ENCODE measurements at places on chromosomes 16 and 17.

DNA sequence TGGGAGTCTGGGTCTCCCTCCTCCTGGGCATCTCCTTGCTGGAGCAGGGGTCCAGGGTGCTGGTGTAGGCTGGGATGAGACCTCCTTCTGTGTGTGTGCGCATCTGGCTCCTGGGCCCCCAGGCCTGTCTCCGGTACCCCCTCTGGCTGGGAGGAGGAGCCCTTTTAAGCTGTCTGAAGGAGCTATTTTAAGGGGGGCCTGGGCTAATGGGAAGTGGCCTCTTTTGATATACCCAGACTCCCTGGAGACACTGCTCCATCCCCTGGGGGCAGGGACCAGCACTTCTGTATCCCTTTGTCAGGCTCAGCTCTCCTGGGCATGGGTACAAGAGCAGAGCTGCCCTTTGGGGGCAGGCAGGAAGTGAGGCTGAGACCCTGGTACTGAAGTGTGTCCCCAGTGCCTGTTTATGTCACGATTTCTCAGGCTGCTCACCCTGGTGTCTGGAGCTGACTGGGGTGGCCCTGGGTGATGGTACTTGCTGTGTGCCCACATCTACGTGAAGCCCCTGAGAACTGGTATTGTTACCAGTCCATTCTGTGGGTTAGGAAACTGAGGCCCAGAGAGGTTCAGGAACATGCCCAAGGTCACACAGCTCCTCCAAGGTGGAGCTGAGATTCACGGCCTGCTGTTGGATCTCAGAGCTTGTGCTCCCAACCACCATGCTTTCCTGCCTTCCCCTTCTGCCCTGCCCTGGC is 6.5 kb downstream of the ADCY7 start:
- no peak for DNase-seq

DNA sequence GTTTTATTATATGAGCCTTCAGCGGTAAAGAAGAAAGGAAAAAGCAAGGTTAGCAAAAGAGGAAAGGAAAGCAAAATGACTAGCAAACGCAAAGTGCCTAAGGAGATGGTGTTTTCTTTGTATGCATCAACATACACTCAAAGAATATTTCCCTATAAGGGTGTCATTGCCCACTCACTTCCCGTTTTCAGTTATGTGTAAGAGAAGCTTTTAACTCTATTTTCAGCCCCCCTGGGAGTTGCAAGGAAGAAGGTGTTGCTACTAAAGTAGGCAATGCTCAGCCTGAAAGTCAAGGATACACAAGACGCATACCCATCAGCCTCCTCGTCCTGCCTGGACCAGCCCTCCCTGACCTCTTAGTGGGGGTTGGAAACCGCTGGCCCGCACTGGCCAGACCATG is 267.7 kb upstream of the ZFHX3 start:
- DNase-seq = no peak

GRCh38 chr17:59443106-59443505 is 111.7 kb downstream of the YPEL2 start:
- DNase-seq = no peak

GRCh38 chr17:48123111-48123510 is 15.5 kb downstream of the SNX11 start:
- no peak for DNase-seq

DNA sequence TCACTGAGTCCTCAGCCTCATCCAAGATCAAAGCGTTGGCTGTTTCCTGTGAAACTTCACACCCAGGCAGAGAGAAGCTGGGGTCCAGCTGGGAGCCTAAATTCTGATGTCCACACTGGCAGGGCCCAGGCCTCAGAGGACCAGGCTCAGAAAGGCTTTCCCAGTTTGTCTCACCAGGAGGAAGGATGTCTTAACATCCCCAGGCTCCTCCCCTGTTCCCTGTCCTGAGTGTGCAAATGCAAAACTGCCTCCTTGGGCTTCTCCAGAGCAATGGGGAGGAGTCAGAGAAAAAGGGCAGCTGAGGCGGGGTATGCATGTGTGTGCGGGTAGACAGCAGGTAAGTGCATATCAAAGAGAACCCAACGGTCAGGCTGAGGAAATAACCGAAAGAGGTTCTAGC is 45.7 kb downstream of the CUEDC1 start:
- no peak for DNase-seq

DNA sequence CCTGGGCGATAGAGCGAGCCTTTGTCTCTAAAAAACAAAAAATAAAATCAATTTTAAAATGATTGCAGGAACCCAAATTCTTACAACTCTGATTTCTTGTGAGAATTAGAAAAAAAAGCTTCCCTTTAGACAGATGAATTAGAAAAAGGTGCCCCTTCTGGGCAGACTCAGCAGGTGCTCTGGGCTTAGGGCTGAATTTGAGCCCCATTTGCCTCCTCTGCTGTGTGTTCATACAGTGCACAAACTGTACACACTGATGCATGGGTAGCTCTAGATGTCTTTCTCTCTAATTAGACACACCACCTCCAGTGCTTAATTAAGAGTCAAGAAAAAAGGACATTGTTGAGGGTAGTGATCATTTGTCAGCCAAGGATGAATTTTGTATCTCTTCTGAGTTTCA is 38.5 kb upstream of the NOL11 start:
- DNase-seq = no peak

DNA sequence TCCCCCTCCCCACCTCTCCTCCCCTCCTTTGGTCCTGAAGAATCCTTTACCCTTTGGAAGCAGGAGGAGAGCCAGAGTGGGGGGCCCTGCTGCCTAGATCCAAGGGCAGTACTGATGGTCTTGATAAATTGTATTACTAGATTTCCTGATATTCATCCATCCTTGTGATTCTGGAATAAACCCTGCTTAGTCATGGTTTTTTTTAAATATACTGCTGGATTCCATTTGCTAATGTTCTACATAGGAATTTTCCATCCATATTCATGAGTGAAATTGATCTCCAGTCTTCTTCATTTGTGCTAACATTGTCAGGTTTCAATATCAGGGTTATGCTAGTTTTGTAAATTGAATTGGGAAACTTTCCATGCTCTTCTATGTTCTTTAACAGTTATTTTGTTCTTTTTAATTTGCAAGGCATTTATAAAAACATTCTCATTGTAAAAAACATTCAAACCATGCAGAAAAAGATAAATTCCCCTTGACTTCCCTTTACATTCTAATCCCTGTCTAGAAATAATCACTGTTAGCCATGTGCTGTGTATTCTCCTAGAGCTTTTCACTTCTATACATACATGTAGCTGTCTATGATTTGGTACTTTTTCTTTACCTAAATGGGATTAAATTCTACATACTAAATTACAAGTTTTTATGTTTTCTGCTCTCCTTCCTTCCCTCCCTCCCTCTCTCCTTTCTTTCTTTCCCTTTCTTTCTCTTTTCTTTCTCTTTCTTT is 56.7 kb downstream of the CCDC42 start:
- DNase-seq = no peak
